GM04504 (cell line): ENCODE measurements at places on chromosomes 16 and 17.

- no peak for DNase-seq
Observed at GRCh38 chr17:68840073-68840472, 115.1 kb downstream of the ABCA8 start.

GRCh38 chr16:58034128-58034685 is 8.7 kb downstream of the MMP15 start:
- DNase-seq: no peak

DNA sequence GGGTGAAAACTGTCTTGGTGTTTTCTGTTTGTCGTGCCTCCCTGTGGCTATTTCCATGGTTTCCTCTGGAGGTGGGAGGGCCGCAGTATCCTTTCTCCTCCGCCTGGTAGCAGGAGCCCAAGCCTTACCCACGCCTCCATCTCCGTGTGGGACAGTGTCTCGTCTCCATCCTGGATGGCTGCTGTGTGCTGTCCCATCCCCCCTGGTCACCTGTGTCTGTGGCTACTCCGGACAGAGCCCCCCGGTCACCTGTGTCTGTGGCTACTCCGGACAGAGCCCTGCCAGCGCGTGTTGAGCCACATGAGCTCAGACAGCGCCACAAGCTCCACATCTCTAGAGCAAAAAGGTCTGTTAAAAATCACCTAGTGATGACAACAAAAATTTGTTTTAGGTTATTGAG is 198.2 kb upstream of the CHMP6 start:
- no peak for DNase-seq

GRCh38 chr17:80937462-80938381 is 53.9 kb upstream of the CHMP6 start:
- DNase-seq: no peak

- DNase-seq: no peak
Observed at GRCh38 chr16:81481207-81481821, 36.7 kb downstream of the CMIP start.

DNA sequence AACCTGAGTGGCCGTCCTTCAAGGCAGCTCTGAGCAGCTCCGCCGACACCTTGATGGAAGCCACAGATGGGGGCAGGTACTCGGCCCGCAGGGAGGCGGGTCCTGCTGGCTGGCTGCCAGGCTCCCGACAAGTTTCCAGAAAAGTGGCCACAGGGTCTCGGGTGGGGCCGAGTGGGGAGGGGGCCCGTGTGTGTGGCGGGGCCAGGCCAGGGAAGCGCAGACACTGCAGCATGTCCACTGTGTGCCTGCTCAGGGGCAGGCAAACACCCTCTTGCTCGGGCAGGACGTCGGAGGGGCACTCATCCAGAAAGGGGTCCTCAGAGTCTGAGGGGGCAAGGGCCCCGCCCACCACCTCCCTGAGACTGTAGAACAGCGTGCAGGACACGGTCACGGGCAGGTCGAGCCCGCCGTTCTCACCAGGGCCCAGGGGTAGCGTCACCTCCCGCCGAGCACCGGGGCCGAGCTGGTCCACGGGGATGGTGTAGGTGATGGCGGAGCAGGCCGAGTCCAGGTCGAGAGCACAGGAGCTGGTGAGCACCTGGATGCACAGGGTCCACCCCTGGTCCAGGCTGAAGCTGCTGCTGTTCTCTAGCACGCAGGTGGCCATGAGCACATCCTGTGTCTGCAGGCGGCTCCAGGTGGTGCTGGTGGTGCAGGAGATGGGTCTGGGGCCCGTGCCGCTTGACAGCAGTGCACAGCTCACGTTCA is 5.1 kb downstream of the FAAP100 start:
- no peak for DNase-seq

DNA sequence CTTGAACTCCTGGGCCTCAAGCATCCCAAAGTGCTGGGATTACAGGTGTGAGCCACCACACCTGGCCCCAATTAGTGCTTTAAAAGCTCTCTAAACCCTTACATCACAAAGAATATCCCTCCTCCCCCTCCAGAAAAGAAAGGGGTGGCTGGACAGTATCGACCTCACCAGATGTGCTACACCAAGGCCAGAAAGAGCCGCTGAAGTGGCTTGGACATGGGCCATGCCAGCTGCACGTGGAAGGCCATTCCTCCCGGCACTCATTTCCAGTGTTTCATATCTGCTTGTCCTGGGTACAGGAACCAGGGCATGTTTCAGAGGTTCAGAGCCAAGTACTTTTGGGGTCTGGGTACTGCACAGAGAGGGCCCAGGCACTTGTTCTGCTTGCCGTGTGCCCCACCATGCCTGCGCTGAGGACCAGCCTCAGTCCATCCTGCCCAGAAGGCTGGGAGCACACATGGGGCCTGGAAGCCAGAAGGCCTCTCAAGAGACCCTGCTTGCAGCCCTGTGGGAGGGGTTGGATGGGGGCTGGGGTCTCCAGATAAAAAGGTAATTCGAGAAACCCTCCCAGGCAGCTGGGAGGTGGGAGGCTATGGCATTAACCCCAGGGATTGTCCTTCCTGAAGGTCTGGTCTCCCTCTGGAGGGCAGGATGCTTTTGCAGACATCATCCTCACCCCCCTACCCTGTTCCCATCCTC is 3.5 kb upstream of the SRRM2 start:
- DNase-seq: no peak

DNA sequence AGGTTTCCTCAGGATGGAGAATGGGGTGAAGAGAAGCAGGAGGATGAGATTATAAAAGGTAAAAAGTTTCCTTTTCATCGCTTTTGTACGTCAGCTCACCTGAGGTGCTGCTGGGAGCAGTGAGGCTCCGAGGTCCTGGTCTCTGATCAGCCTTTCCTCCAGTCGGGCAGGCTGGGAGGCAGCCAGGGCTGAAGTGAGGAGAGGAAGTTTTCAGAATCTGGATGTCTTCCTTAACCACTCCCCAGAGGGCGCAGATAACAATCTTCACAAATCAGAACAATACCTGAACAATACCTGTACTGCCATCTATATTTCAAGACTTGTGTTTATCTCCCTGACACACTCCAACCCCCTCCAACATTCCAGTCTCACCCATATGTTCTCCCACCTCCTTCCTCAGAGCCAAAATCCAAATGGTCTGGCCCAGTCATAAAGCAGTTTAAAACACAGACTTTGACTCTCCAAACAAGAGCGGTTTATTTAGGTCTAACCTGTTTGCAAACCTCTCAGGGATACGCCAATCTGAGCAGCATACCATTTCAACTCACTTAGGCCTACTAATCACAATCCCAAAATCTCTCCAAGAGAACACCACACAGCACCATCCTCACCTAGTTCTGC is 6.8 kb downstream of the ZNF18 start:
- no peak for DNase-seq

DNA sequence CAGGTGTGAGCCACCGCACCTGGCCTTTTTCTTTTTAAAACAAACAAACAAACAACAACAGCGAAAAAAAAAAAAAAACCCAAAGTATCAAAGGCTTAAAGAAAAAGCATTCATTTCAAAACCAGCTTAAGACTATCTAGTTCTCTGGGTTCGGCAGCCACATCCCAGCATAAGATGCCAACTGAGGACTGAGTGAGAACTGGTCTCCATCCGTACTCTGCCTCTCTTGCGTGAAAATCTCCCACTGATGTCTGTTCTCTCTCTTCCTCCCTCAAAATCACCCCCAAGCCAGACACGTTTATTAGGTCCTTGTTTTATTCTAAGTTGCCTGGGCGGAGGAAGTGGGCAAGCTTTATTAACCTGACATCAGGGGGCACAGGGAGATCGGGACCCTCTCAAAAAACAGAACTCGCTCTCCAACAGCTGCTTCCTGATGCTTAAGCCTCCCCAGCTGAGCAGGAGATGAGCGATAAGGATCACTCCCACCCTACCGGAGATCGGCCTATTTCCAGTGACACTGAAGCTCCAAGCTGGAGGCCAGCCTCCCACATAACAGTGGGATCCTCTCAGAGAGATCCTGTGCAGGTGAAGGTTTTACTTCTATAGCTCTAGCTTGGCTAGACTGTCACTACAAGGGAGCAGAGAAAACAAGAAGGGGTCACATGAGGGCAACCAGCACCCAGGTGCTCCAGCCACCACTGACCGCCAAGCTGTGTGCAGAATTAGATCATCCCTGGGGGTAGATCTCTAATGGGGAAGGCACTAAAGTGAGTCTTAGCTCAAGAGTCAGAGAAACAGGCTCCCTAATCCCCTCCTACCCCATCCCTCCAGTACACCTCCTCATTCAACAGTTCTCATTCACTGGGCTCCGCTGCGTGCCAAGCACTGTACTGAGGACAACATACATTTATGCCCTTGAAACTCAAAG is 13.6 kb downstream of the CDC42EP4 start:
- DNase-seq: no peak

DNA sequence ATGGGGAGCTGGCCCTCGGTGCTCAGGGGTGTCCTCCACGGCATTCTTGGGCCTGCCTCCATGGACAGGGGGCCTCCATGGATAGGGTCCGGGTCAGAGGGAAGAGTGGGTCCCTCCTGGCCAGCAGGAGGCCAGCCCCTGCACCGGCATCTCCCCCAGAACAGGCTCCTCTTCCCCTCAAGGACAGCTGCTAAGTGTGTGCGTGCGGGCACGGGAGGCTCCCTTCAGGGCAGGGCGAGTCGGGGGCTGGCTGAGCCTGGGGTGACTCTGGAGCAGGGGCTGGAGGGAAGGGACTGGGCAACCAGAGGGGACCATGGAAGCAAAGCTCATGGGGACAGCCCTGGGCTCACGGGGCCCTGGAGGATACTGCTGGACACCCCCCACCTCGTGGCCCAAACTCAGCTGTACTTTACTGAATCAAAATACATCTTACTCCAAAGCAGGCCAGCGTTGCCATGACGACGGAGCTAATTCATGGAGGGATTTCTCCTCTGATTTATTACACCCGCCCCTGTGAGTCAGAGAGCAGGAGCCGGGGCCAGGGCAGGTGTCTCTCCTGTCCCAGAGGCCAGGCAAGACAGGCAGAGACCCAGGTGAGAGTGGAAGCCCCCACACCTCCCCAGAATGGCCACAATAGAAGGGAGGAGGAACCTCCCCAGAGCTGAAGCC is 2.1 kb downstream of the CASKIN1 start:
- no peak for DNase-seq

- no peak for DNase-seq
Observed at GRCh38 chr16:78128913-78129312, 29.5 kb downstream of the WWOX start.

DNA sequence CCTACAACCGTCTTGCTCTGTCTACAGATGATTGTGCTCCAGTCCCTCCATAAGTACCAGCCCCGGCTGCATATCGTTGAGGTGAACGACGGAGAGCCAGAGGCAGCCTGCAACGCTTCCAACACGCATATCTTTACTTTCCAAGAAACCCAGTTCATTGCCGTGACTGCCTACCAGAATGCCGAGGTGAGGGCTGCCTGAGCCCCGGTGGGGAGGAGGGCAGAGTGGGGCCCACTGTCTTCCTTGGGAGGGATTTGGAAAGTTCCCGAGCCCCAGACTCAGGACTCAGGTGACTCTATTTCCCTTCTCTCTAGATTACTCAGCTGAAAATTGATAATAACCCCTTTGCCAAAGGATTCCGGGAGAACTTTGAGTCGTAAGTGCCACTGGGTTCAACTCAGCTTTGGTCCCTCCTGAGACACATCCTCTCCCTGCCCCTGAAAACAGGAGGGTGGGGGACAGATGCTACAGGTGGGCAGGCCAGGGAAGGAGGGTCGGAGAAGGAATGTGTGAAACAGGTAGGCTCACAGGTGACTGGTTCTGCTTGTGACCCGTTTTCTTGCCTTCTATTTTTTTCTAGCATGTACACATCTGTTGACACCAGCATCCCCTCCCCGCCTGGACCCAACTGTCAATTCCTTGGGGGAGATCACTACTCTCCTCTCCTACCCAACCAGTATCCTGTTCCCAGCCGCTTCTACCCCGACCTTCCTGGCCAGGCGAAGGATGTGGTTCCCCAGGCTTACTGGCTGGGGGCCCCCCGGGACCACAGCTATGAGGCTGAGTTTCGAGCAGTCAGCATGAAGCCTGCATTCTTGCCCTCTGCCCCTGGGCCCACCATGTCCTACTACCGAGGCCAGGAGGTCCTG is 11.4 kb downstream of the TBX21 start:
- no peak for DNase-seq

DNA sequence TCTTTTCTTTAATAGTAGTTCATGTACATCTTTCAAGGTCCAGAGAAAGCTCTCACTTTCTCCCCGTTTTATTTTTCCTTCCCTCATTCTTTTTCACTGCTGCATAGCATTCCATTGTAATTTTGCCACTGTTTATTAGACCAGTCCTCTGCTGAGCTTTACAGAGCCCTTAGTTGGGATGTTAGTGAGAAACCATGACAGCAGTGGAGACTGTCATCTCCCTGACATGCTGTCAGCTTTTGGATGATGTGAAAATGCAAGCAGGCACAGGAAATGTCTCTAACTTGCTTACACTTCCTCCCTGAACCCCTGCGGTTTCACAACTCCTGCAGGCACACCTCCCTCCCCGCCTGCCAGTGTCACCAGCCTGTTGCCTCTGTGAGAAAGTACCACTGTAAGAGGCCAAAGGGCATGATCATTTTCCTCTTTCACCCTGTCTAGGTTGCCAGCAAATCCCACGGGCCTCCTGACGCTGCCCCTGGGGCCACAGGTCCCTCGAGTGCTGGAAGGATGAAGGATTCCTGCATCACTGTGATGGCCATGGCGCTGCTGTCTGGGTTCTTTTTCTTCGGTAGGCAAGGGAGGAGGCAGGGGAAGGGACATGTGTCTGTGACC is at the start of gene ITGAL:
ITGAL (plus strand) TSS at position 415 of the 615 bp plus-strand sequence; CDS start at position 511, 96 bp downstream.
- no peak for DNase-seq

DNA sequence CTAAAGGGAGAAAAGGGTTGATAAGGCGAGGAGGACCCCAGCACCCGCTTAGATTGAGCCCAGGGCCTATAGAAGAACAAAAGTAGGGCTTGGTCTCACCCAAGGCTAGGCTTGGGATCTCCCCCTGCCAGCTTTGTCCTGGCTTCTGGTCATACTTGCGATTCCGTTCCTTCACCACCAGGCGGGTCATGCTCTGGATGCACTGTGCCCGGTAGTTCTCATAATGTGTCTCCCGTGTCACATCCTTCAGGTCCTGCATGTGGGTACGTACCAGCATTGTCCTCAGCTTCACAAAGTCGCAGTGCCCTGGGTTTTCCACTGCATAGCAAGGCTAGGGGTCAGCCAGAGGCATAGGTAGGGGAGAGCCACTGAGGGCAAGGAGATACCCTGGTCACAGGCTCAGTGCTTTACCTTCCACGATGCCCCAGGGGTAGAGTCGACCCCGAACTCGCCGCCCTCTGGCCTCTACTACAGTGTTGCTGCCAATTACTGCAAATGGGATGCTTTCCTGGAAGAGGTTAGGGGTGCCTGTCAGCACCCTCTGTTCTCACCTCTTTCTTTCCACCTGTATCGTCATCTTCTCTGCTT is 6.5 kb upstream of the MTMR4 start:
- DNase-seq: no peak

- DNase-seq: no peak
Observed at GRCh38 chr16:81586417-81586816, 141.8 kb downstream of the CMIP start.
